ENCODE measurements at places on chromosomes 1 and 21.
A peak's percentile ranks its signal among the peaks of the same experiment; 100 is the strongest.

- no peak for DNase-seq
These were observed 102.3 kb downstream of the DYRK1A start for GRCh38 chr21:37468909-37469308.

GRCh38 chr21:38346286-38346685 lies 89.5 kb downstream of the KCNJ15 start:
- DNase-seq, result no peak

DNA sequence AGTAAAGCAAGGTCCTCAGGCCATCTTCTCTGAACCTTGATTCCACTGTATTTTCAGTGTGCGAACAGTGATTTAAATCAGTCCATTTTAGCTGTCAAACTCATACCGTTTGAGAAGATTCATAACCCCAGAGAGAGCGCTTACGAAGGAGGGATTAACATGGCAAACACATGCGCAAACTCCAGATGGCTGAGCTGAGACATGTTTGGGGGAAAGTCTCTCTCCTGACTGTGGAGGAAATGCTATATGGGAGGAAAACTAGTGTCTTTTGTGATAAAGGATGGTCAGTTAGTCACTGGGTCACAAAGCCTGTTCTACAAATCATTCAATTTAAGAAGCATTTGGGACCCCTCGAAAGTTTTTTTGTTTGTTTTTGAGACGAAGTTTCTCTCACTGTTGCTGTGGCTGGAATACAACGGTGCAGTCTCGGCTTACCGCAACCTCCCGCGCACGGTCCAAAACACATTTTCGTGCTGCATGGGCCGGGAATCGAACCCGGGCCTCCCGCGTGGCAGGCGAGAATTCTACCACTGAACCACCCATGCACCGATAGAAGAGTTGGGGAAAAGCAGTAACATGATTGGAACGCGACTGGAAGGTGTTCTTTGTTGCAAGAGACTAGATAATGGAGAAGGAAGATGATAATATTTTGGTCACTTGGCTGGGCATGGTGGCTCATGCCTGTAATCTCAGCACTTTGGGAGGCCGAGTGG lies 58.4 kb upstream of the CXADR start:
- DNase-seq, result peak; percentile 13

GRCh38 chr1:62735491-62736171 lies 47.4 kb upstream of the DOCK7 start:
- DNase-seq, result no peak

GRCh38 chr1:180247061-180247460 lies 17.0 kb downstream of the LHX4 start:
- no peak for DNase-seq

GRCh38 chr1:228882771-228883450 lies 147.6 kb downstream of the RHOU start:
- DNase-seq, result no peak

GRCh38 chr21:26843933-26844257 lies 1.3 kb downstream of the ADAMTS1 start:
- DNase-seq, result no peak

- DNase-seq, result no peak
These were observed 31.0 kb downstream of the AGO4 start for GRCh38 chr1:35838693-35839245.

DNA sequence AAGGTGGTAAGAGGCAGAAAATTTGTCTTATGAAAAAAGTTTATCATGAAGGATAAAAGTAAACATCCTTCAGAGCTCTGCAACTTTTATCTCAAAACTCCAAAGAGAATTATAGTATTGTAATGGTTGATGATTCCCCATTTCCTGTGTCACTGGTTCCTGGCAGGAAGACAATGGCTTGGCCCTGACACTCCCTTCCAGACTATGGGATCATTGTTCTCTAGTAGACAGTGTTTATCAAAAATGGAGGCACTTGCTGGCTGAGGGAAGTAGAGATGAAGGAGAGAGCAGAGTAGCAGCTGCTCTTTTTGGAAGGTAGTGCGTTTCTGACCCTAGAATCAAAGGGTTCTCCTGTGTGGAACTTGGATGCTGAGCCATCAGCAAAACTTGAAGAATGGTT lies 145.9 kb upstream of the ATP1B1 start:
- no peak for DNase-seq

DNA sequence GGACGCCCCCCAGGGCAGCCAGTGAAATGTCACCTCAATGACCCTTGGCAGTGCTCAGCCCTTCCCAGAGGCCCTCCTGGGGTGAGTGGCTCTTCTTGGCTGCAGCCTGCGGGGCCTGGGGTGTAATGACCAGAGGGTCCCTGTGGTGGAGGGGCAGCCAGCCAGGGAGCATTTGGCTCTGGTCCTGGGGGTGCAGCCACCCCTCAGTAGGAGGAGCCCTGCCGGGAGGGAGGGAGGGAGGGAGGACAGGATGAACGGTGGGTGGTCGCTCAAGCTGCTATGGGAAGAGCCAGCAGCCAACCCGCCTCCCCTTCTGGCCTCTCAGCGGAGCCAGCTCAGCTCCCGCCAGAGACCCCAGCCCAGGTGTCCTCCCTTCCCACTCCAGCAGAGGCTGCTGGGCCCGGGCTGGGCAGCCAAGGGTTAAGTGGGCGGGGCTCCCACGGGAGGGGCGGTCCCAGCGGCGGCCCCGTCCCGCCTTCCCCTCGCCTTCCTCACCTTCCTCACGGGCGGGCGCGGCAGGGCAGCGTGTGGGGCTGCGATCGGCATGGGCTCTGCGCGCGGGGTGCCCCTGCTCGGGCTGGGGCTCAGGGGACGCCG lies 9.0 kb upstream of the PLCH2 start:
- DNase-seq, result peak; percentile 42

DNA sequence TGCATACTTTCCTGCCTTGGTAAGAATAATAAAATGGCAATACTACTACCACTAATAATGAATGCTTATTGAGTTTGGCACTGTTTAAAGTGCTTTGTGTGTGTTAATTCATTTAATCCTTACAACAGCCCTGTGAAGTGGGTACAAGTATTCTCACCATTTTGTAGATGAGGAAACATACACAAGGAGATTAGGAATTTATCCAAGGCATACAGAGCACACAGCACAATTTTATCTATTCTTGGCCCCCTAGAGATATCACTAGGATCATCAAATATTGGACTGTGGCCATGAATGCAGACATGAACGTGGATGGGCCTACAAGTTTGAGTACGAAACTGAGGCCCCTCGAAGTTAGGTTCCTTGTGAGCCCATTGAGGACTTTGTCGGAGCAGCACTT lies 39.5 kb downstream of the TENT5C start:
- DNase-seq, result no peak

- peak; percentile 18 for DNase-seq
These were observed 39.5 kb downstream of the EPHB2 start for GRCh38 chr1:22749919-22750684.

DNA sequence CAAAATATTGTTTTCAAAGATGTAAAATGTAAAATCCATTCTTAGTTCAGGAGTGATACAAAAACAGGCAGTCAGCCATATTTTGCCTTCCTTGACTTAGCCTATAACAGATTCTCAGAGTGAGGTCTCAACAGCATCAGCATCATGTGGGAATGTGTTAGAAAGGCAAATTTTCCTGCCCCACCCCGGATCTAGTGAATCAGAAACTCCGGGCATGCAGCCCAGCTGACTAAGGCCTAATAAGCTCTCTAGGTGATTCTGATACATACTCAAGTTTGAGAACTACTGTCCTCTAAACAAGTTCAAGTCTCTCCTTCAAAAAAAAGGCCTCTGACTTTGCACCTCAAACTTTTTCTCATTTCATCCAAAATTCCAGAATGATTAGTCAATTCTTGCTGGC lies 46.9 kb upstream of the PRRC2C start:
- DNase-seq, result no peak

GRCh38 chr1:208204779-208205178 lies 39.4 kb downstream of the PLXNA2 start:
- DNase-seq, result no peak

DNA sequence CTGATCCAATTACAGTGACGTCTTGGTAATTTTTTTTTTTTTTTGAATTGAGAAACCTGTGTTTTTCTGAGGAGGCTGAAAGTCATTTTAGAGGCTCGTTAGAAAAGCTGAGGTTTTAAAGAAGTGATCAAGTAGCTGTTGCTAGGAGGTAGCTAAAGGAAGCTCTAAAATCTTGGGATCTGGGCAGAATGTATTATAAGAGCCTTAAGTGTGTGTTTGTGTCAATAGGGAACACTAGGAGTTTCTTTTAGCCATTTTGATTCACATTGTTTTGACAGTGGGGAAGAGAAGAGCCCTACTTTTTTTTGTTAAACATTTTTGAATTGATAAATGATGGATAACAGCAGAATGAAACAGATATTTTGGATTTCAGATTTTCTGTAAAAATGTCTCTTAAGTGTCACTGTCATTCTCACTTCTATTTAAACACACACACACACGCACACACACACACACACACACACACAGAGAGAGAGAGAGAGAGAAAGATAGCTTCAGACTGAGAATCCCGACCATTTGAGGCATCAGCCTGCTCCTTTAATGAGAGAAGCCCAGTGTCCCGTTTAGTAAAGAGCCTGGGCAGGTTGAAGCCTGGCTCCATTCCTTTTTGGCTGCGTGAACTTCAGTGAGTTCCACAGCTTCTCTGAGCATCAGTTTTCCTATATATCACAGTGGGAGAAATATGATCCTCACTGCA lies 79.1 kb upstream of the GPR88 start:
- no peak for DNase-seq

- DNase-seq, result no peak
These were observed 63.3 kb downstream of the LHX9 start for GRCh38 chr1:197980457-197980856.

- DNase-seq, result no peak
These were observed 32.2 kb downstream of the ETS2 start for GRCh38 chr21:38837806-38838461.

GRCh38 chr21:45875881-45876280 lies 105.7 kb upstream of the COL6A1 start:
- DNase-seq, result no peak

- no peak for DNase-seq
These were observed 151.1 kb downstream of the ZNF281 start for GRCh38 chr1:200258447-200259375.

- DNase-seq, result no peak
These were observed 16.4 kb downstream of the ALDH4A1 start for GRCh38 chr1:18886003-18886335.

DNA sequence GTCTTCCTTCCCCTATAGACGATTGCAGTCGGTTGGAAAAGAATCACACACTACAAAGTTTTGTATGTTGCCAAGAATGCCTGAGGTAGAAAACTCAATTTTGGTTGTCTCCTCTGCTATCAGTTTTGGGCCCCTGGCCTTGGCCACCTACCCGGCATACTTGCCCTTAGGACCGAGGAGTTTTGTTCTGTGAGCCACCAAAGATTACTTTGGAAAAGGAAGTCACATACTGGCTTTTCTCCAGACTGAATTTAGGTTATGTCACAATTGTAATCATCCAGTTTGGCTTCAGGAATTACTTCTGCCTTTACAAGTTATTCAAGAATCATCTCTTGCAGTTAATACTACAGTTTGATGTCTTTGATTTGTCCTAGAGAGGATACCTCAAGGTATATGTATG lies 71.4 kb downstream of the RGL1 start:
- no peak for DNase-seq

DNA sequence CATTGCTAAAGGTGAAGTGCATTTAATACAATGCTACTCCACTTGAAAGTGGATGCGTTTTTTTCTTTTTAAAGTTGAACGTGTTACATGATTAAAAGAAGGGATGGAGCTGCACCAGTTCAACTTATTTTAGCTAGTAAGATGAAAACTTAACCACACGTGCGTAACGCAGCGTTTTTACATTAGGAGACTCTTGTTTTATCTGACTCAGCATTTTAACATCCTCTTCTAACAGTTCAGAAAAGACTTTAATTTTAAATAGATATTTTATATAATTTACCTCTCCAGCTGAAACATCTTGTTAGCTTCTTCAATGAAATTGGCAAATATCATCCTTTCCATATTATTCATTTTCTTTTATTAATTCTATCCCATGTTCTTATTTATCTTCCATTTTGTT lies 33.4 kb downstream of the EXO1 start:
- DNase-seq, result no peak

GRCh38 chr21:19489930-19490329 lies 1086.3 kb upstream of the TMPRSS15 start:
- no peak for DNase-seq

DNA sequence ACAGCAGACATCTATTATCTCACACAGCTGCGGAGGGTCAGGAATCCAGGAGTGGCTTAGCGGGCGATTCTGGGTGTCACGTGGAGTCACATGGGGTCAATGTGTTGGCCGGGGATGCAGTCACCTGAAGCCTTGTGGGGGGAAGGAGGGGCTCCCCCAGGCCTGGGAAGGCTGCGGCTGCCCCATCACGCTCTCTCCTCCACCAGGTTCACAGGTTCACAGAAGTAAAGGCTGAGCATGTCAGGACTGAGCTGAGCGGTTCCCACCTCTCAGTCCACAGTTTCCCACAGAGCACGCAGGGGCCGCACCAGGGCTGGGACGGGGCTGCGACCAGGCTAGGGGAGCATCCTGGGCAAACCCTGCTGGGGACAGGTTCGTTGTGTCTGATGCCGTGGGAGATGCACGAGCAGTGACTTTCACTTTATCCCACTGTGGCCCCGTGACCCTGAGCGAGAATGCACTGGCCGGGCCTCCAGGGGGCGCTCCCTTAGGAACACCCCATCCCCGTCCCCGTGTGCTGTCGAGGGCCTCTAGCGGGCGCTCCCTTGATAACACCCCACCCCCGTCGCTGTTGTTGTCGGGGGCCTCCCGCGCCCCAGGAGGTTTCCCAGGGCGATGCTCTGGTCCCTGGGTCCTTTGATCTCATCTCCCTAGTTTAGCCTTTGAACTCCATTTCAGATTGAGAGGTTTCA lies 73.2 kb upstream of the TRAPPC10 start:
- peak; percentile 86 for DNase-seq
